ENCODE measurements at places on chromosomes 5 and 9. TPM values are rescaled to one million over a fixed set of nuclear protein-coding genes. Genes with fewer than 3 reads are reported as not detected.

Gene CCNI2
- total RNA-seq, result not detected

Gene SPATA31A3
- total RNA-seq, result not detected

Gene ACTBL2
- not detected for total RNA-seq

Gene IL33
- total RNA-seq, result 21.3 TPM

Gene LRRC70
- 10.4 TPM for total RNA-seq

Gene HCN1
- 0.21 TPM for total RNA-seq

Gene RIGI
- 8.5 TPM for total RNA-seq

Gene TRPM6
- 0.72 TPM for total RNA-seq

Gene INSL4
- total RNA-seq, result not detected

Gene ZNF782
- 10.1 TPM for total RNA-seq

Gene SHOC1
- not detected for total RNA-seq

Gene PCDHA10
- 0.21 TPM for total RNA-seq

Gene IL4
- total RNA-seq, result not detected

Gene TXNDC8
- not detected for total RNA-seq

Gene PCDHGB7
- total RNA-seq, result 10.3 TPM

Gene CNTNAP3
- total RNA-seq, result 18.9 TPM

Gene DIRAS2
- total RNA-seq, result 1.5 TPM

Gene DAPK1
- 28.9 TPM for total RNA-seq

Measured in tongue (tissue), 3 donors.